ENCODE measurements at places on chromosomes 7 and 10.

DNA sequence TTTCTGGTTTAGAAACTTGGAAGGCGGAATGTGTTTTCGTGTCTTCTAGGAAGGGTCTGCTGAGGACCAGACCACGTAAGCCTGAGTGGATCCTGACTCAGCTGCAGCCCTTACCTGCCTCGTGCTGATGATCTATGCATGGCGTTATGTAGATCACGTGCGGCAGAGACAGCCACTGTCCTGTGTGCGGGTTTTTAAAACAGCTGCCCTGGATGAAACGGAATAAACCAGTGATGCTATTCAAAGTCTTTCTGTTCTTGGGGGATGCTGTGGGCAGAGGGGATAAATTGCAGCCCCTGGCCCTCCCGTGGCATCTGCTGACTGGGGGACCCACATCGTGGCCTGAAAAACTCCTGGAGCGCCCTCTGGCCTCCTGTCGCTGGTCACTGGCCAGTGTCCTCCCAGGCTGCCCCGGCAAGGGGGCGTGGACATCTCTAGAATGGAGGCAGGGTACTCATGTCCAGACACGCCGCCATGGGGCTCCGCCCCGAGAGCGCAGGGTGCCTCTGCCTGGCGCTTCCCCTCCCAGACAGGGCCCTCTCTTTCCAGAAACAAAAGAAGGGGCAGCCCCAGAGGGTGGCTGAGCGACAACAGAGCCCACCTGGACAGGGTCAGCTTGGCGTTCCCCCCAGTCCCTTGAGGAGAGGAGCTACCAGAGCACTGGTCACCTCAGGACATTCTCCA lies 13.2 kb downstream of the ALKBH4 start:
- no peak for DNase-seq

GRCh38 chr10:72567889-72568640 lies 57.8 kb downstream of the MICU1 start:
- peak; percentile 31 for DNase-seq

DNA sequence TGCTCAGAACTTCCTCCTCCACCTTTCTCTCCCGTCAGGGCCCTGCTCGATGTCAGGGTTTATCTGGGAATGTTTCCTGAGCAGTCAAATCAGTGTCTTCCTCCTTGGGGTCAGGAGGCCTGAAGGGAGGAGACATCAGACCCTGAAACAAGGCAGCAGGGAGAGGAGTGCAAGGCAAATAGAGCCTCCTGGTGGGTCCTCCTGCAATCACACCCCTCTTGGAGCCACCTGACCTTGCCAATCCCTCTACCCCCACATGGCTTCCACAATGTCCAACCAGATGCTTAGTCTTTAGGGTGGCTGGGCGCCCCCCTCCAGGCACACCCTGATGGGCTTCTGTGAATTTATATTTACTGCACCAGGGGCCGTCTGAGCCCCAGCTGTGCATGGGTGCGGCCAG lies 12.2 kb downstream of the GPR26 start:
- DNase-seq: no peak

GRCh38 chr10:95266674-95267095 lies 24.1 kb downstream of the PDLIM1 start:
- DNase-seq: peak; percentile 48

DNA sequence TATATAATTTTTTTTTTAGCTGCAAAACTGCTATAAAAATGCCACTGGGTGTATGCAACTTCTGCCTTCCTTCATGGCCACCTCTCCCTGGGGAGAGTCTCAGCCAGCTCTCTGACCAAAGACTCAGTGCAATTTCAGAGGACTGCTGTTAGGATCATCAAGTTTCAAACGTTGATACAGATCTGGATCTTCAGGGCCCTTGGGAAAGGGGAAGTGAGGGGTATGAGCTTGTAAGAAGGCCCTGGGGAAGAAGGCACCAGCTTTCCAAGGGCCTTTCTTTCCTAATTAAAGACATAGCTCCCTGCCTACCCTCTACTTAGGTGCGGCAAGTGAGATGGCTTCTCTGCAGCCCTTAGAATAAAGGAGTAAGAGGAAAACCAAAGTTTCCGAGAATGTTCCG lies 130.4 kb downstream of the CUL2 start:
- DNase-seq: no peak

DNA sequence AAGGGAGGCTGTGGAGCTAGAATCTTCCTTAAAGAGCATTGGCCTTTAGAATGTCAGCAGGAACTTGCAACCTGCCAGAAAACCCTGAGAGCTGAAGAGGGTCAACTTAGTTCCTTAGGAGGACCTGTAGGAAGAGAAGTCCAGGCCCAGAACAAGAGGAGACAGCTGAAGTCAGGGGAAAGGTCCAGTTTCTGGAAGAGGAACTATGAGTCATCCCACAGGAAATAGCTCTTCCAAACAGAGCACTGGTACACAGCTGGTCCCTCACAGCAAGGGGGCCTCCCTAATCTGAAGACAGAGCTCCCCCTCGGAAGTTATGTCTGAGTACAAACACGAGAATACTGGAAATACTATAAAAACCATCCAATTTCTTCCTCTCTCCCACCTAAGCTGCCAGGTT lies 98.9 kb downstream of the HERPUD2 start:
- no peak for DNase-seq

- no peak for DNase-seq
Measured at GRCh38 chr7:88689821-88690220, 69.7 kb upstream of the ZNF804B start.
